ENCODE measurements at places on chromosomes 3 and 15.

- H3K4me3 ChIP-seq = no peak overlapping the region
- no peaks in the 10 kb centered on the region for H3K36me3 ChIP-seq
- no peak overlapping the region for H3K27ac ChIP-seq
- H3K27me3 ChIP-seq = no peaks in the 10 kb centered on the region
These were observed 36.7 kb upstream of the BDH1 start for GRCh38 chr3:197592361-197593045.

DNA sequence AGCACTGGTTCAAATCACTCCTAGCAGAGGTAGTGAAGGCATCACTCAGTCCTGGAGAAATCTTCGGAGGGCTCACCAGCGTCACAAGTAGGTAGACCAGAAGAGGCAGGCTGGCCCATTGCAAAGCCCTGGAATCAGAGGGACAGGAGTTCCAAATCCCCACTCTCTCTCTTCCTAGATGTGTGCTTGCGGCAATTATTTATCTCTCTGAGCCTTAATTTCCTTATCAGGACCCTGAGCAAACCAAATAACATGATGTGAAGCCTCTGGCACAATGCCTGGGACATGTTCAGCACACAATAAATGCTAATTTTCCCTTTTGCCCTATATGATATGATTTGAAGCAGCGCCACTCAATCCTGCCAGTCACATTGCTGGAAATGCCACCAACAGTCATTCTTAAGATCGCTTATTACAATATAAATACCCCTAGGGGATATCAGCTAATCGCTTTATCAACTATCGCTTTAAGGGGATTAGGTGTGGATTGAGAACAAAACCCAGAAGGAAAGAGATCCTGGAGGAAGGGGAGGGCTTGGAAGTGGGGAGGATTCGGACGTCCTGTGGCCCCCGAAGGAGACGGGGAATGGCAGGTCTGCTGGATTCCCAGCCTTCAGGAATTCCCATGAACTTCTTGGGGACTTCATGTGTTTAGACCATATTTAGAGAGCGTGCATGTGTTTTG is 59.5 kb upstream of the TSEN2 start:
- no peak for DNase-seq
- peaks cover 7% of the 10 kb centered on the region for H3K4me1 ChIP-seq
- H3K27ac ChIP-seq = no peak overlapping the region

GRCh38 chr3:38022896-38023709 is 6.3 kb downstream of the PLCD1 start:
- no peak overlapping the region for H3K4me3 ChIP-seq
- no peak overlapping the region for H3K27ac ChIP-seq
- H3K4me1 ChIP-seq = no peaks in the 10 kb centered on the region
- H3K36me3 ChIP-seq = no peaks in the 10 kb centered on the region
- H3K27me3 ChIP-seq = no peaks in the 10 kb centered on the region

DNA sequence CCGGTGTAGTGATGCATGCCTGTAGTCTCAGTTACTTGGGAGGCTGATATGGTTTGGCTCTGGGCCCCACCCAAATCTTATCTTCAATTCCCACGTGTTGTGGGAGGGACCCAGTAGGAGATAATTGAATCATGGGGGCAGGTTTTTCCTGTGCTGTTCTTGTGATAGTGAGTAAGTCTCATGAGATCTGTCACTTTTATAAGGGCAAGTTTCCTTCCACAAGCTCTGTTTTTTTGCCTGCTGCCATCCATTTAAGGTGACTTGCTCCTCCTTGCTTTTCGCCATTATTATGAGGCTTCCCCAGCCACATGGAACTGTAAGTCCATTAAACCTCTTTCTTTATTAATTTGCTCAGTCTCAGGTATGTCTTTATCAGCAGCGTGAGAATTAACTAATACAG is 566.7 kb upstream of the NECTIN3 start:
- no peaks in the 10 kb centered on the region for H3K27me3 ChIP-seq
- H3K4me1 ChIP-seq = no peaks in the 10 kb centered on the region
- no peak overlapping the region for H3K4me3 ChIP-seq
- H3K36me3 ChIP-seq = no peaks in the 10 kb centered on the region
- no peak overlapping the region for H3K27ac ChIP-seq

DNA sequence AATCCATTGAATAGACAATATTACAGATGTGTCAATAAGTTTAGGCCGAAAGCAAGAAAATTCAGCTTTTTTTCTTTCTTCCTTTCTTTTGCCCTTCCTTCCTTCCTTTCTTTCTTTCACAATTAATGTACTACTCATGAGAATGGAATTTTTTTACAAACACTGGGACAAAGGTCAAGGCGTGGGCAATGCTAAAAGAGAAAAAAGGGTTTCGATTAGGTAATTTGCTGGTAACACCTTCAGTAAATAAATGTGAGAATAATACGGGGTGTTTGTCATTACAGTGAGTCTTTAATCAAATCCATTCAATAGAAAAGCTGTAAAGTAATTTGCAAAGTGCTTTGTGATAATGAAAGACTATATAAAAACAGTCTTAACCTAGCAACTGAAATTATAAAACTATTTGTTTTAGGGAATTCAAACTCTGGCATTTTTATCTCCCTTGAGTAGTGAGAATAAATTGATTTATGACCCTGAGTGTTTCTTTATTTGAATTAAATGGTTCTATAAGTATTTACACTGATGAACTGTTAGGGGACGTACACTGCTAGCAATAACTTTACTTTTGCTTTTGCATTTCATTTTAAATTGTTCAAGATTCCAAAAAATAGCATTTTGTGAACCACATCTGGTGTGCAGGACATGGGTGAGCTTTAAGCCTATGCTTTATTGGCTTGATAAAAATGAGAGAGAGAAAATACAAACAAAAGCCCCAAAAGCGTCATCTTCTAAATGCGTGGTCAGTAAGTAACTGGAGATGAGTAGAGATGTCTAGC is 104.2 kb upstream of the THRB start:
- no peaks in the 10 kb centered on the region for H3K36me3 ChIP-seq
- no peak overlapping the region for H3K4me3 ChIP-seq
- no peak overlapping the region for H3K27ac ChIP-seq
- H3K4me1 ChIP-seq = no peaks in the 10 kb centered on the region
- DNase-seq = no peak

- DNase-seq = no peak
- no peak overlapping the region for H3K27ac ChIP-seq
- no peaks in the 10 kb centered on the region for H3K4me1 ChIP-seq
- no peaks in the 10 kb centered on the region for H3K27me3 ChIP-seq
These were observed 32.9 kb upstream of the PIK3R4 start for GRCh38 chr3:130779486-130779885.

DNA sequence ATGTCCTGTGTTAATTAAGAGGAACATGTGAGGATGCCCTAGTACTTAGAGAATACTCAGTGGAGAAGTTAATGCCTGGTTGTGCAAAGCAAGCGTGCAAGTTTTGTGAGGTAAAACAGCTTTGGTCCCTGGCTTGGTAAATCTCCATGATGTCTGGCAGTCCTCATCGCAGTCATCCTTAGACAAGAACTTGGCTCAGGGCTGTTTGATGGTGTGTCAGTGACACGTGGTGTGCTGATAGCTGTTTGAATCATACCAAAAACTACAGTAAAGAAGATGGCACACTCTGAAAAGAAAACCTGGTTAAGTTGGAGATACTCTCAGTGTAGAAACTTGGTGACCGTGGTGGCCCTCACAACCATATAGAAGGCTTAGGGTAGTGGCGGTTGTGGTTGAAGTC is 361.7 kb downstream of the FEZF2 start:
- no peaks in the 10 kb centered on the region for H3K36me3 ChIP-seq
- H3K4me3 ChIP-seq = no peak overlapping the region
- no peaks in the 10 kb centered on the region for H3K27me3 ChIP-seq

- no peaks in the 10 kb centered on the region for H3K4me1 ChIP-seq
- H3K36me3 ChIP-seq = no peaks in the 10 kb centered on the region
- no peak overlapping the region for H3K4me3 ChIP-seq
- H3K27me3 ChIP-seq = no peaks in the 10 kb centered on the region
- H3K27ac ChIP-seq = no peak overlapping the region
- no peak for DNase-seq
These were observed 489.2 kb upstream of the UBE2E2 start for GRCh38 chr3:22713936-22714335.

DNA sequence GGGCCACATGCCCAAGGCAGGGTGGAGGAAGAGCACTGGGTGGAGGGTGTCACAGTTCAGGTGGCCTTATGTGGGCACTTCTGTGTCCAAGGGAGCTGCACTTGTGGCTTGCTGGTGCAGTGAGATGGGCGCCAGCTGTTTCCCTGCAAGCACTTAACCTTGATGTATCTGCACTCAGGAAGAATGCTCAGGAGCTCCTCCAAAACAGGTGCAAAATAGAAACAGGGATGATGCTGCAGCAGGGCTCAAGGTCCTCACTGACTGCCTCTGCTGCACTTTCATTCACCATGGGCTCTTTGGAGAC is 151.3 kb downstream of the CADPS start:
- H3K36me3 ChIP-seq = no peaks in the 10 kb centered on the region
- no peak overlapping the region for H3K4me3 ChIP-seq
- H3K27me3 ChIP-seq = no peaks in the 10 kb centered on the region
- H3K27ac ChIP-seq = no peak overlapping the region
- no peak for DNase-seq
- no peaks in the 10 kb centered on the region for H3K4me1 ChIP-seq

GRCh38 chr3:56624725-56625124 is 58.3 kb downstream of the TASOR start:
- no peaks in the 10 kb centered on the region for H3K36me3 ChIP-seq
- no peak for DNase-seq
- H3K4me3 ChIP-seq = no peak overlapping the region
- H3K27ac ChIP-seq = no peak overlapping the region
- no peaks in the 10 kb centered on the region for H3K27me3 ChIP-seq

- H3K4me1 ChIP-seq = no peaks in the 10 kb centered on the region
- DNase-seq = no peak
- no peak overlapping the region for H3K27ac ChIP-seq
- H3K36me3 ChIP-seq = no peaks in the 10 kb centered on the region
- H3K27me3 ChIP-seq = no peaks in the 10 kb centered on the region
These were observed 12.2 kb downstream of the DHFR2 start for GRCh38 chr3:94050546-94050945.

DNA sequence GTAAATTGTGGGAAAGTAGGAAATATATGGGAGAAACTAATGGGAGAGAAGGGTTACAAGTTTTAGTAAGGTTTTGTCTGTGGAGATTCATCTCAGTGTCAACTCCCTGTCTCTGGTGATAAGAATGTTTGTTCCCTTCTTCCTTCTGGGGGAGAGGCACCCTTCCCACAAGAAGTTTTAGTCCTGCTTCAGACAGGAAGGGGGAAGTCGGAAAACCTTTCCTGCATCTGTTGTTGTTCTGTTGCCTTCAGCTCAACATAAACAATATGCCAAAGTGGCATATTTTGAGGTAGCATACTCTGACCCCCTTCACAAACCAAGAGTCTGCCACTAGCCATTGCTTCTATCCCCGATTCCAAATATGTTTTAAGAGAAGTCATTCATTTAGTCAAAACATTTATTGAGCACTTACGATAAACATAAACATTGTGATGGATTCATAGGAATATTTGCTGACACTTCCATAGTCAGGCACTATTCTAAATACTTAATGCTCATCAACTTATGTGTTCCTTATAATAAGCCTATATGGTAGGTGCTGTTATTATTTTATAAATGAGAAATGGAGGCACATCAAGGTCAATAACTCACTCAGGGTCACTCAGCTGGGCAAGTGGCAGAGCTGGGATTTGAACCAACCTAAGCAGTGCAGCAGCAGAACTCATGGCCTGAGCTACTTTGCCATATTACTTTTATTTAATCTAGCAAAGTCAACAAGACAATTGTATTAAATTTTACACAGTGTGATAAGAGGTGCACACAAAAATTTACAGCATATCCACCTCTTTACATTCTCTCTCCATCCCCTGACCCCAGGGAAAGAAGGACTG is 34.2 kb upstream of the TIMP4 start:
- H3K36me3 ChIP-seq = no peaks in the 10 kb centered on the region
- no peaks in the 10 kb centered on the region for H3K27me3 ChIP-seq
- H3K4me1 ChIP-seq = no peaks in the 10 kb centered on the region
- H3K27ac ChIP-seq = peak overlapping the region; percentile 55
- no peak for DNase-seq

GRCh38 chr3:126433496-126434263 is 39.0 kb downstream of the CFAP100 start:
- H3K4me1 ChIP-seq = no peaks in the 10 kb centered on the region
- DNase-seq = no peak
- no peak overlapping the region for H3K27ac ChIP-seq
- H3K27me3 ChIP-seq = no peaks in the 10 kb centered on the region
- H3K36me3 ChIP-seq = no peaks in the 10 kb centered on the region

All from uterus (tissue), 4 donors.